ENCODE measurements at places on chromosomes 1 and 21.

GRCh38 chr1:31795801-31796621 lies 19.8 kb downstream of the SPOCD1 start:
- peak; percentile 62 for DNase-seq

DNA sequence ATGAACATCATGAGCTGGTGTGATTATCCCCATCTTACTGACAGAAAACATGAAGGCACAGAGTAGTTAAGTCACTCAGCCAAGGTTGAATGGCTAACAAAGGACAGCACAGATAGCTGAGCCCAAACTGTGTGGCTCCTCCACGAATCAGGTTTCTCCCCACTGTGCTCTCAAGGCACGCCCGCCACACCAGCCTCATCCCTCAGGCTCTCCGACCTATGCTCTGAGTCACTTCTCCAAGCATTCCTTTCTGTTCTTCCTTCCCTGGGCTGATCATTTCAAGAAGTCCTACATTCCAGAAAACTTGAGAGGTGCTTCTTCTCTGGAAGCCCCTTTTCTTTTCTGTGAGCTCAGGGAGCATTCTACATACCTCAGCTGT lies 25.3 kb upstream of the SDC3 start:
- no peak for DNase-seq

GRCh38 chr1:35269989-35270289 lies 1.4 kb downstream of the ZMYM4 start:
- no peak for DNase-seq

DNA sequence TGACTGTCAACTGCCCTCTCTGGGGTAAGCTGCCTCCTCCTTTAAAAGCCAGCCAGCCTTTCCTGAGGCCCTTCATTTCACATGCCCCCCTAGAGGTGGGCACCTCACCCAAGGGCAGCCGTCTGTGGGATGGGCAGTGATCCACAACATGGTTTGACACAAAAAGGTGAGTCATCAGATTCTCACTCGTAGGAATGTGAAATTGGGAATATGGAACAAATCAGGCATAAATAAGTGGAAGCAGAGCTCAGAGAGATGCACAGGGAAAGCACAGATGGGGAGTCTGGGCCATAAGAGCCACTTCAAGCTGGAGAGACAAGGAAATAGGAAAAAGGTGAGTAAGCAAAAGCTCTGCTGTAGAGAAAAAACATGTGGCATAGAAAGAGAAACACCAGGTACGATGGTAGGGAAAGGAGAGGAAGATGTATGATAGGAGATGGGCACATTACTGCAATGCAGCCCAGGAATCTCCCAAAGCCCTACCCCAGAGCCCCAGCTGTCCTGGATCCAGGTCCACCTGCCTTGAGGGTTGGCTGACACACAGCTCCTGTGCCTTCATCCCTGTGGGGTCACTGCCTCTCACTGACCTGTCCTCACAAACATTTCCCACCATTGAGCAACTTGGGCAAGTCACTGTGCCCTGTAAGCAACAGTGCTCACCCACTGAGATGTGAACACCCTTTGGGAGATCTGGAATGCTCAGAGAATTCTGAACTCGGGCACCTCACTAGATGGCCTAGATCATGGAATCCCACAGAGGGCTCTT lies 86.6 kb downstream of the ASTN1 start:
- DNase-seq, result no peak

GRCh38 chr1:77536813-77537212 lies 145.6 kb downstream of the ZZZ3 start:
- DNase-seq, result peak; percentile 35

- DNase-seq, result no peak
Observed at GRCh38 chr1:110426854-110427253, 19.4 kb upstream of the LAMTOR5 start.

DNA sequence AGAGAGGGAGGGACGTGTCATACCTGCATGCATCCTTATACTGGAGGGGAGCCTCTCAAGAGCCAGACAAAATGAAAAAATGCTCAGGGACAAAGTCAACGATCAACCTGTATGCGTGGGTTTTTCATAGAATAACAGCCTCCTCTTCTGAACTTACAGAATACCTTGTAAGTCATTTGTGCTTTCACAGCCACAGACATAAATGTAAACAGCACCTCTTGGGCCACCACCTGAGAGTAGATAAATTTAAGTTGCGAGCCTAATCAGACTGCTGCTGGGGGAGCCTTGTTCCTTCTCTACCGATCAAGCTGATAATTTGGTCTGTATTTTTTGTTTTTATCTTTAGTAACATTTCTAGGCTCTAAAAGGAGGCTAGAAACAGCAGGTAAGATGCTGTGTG lies 223.1 kb downstream of the KIF26B start:
- no peak for DNase-seq

DNA sequence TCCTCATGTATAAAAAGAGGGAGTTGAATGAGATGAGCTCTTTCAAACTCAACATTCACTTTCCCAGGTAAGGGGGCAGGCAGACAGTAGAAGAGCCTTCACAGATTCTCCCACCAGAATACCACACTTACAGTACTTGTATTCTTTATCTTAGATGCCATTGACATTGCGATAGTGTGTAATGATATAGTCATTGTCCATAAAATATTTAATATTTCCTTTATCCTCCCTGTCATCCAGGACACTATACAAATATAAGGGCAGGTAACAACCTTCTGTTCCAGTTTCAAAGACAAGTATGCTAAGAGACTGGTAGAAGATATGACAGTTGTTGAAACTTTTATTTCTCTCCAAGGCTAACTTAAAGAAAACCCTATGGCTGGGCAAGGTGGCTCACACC lies 56.5 kb upstream of the MTF2 start:
- DNase-seq, result no peak

DNA sequence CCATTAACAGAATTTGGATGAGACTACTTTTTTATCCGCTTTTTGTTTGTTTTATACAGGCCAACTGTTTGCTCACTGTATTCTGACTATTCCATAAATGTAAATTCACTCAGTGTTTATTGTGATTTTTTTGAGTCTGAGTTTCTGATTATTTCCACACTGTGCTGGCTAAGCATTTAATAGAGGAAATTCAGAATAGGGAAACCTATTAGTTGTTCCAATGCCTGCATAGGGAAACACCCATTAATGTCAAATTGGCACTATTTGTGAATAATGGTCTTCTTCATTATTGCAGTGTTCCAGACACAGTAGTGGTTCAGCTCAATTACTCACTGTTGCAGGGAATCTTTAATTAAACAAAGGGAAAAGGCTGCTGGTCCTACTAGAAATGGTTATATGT lies 174.7 kb upstream of the SGIP1 start:
- no peak for DNase-seq

Data from NCI-H446 treated with DMSO at 0.1 percent for 48 hours (cell line).